ENCODE measurements at places on chromosomes 5 and 9.

- peak; percentile 9 for DNase-seq
Observed at GRCh38 chr9:135069558-135070197, 17.8 kb upstream of the OLFM1 start.

- no peak for DNase-seq
Observed at GRCh38 chr9:124312290-124313265, 54.8 kb downstream of the NEK6 start.

DNA sequence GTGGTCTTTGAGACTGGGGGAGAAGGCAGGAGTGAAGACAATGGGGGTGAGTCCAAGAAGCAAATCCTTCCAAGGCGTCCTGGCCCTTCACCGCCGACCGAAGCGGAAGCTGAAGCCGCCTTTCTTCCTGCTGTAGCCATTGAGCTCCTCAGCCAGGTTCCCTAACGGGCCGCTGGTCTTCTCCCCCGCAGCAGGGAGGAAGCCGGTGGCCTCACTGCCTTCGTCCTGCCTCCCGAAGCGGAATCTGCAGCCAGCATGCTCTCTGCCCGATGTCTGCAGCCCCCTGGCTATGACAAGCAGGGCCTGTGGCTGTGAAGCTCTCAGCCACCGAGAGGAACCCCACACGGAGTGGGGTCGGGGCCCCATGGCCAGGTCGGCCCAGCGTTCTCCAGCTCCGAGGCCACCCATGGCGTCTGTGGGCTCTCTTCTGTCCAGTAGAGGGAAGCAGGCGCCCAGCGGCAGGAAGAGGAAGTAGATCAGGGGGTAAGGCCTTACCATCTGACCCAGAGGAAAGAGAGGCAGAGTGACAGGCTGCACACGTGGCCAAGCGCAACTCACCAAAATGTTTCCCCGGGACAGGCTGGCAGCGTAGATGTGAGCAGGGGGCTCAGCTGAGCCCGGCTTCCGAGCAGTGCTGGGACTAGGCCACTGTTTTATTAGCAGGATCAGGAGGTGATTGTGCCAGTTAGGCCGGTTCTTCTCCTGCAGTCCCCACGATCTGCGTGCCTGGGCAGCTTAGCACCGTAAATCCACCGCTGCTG lies 3.1 kb downstream of the QRFP start:
- DNase-seq: no peak

DNA sequence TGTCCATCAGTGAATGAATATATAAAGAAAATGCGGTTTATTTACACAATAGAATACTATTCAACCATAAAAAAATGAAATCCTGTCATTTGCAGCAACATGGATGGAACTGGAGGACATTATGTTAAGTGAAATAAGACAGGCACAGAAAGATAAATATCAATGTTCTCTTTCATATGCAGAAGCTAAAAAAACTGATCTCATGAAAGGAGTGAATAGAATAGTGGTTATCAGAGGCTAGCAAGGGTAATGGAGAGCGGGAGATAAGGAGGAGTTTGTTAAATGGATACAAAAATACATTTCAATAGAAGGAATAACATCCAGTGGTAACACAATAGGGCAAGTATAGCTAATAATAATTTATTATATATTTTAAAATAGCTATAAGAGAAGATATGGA lies 65.0 kb downstream of the AGTPBP1 start:
- no peak for DNase-seq

- DNase-seq: no peak
Observed at GRCh38 chr9:33719581-33720374, 75.6 kb upstream of the PRSS3 start.

DNA sequence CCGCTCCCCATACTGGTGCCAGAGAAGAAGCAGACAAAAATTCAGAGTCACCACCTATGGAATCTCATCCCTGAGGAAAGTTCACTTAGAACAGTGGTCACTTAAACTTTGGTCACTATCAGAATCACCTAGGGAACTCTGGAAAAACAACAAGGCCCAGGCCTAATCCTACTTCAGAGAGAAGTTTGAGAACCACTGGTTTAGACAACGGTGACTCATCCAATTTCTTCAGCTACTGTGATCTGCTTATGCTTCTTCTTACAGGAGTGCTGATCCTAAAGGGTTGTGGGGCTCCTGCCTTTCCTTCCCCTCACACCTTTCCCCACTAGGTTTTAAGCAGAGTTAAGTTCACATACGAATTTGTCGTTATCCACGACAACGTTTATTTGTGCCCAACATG lies 194.7 kb upstream of the KLF4 start:
- DNase-seq: no peak

DNA sequence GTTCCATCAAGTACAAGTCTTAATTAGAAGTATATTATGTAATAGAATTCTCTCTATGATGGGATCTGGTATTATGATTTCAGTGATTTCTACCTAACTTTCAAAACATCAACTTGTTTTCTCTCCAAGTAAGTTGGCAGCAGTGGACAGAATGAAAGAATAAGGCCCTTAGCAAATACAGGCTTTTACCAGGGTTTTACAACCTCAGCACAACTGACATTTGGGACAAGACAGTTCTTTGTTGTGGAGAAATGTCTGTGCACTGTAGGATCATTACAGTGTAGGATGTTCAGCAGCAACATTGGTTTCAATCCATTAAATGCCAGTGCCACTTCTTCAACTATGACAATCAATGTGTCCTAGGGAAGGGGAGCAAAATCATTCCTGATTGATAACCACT lies 48.8 kb downstream of the MLANA start:
- DNase-seq: no peak

GRCh38 chr9:131144201-131144600 lies 18.8 kb downstream of the NUP214 start:
- DNase-seq: no peak

GRCh38 chr9:82275258-82275927 lies 286.8 kb downstream of the SPATA31D1 start:
- no peak for DNase-seq

GRCh38 chr9:136204145-136204805 lies 653 bp downstream of the LHX3 start:
- DNase-seq: no peak

DNA sequence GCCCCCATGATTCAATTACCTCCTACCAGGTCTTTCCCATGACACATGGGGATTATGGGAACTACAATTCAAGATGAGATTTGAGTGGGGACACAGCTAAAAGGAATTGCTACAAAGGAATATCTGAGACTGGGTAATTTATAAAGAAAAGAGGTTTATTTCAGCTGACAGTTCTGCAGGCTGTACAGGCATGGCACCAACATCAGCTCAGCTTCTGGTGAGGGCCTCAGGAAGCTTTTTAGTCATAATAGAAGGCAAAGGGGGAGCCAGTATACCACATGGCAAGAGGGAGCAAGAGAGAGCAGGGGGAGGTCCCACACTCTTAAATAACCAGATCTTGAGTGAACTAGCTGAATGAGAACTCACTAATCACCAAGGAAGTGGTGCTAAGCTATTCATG lies 11.2 kb upstream of the ALDOB start:
- DNase-seq: no peak

- DNase-seq: no peak
Observed at GRCh38 chr9:126615245-126615790, 1.6 kb downstream of the LMX1B start.

DNA sequence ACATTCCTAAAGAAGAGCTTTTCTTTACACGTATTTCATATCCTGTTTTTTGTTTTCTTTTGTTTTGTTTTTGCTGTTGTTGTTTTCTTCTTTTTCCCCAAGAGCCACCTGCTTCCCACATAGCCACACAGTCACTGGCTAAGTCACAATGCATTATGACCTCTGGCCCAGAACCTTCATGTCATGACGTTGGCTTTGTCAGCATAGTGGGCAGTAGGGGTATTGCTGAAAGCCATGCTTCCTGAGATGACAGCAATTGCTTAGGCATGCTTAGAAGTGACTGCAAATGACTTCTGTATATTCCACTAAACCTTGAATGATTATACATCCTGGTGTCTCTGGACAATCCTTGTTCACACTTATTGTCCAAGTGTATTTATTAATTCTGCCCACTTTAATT lies 375.8 kb downstream of the TAF11L14 start:
- no peak for DNase-seq

GRCh38 chr9:135330685-135331590 lies 148.6 kb upstream of the PPP1R26 start:
- no peak for DNase-seq

DNA sequence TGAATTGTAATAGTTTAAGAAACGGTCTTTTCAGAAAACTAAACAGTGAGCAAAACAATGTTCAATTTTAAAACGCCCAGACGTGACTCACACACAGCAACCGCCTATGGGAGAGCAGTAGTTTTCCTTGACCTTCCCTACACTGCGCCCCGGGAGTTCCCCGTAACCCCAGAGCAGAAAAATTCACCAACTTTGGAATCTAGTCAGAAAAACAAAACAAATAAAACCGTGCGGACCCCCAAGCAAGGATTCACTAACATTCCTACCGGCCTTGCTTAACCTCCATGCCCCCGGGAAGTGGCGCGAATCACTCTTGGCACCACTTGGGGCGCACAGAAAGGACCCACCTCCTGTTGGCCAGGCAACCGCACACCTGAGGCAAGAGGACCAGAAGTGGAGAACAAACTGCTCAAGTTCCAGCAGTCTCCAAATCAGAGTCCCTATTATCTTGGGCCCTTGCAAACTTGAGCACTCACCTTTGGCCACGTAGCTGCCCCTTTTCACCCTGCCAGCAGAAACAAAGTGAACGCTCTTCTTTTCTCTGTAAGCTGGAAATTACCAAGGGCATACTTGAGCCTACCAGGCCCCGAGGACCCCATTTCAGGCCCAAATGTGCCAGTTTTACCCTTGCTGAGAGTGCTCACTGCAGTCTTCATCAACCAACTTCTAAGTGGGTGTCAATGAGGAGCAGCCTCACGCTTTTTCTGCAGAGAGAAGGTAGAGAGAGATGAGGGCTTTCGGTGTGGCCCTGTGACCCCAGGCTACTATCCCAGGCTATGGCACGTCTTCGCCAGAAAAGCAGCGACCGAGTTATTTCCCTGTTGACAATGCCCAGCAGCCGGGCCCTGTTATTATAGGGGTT lies 189.7 kb downstream of the MEF2C start:
- DNase-seq: peak; percentile 62

- DNase-seq: no peak
Observed at GRCh38 chr9:97892421-97892820, 29.9 kb downstream of the TRMO start.

GRCh38 chr9:109254317-109254716 lies 66.5 kb downstream of the EPB41L4B start:
- no peak for DNase-seq

- DNase-seq: no peak
Observed at GRCh38 chr9:12860998-12861397, 86.2 kb downstream of the LURAP1L start.

- no peak for DNase-seq
Observed at GRCh38 chr5:60719329-60719728, 19.4 kb upstream of the DEPDC1B start.

- peak; percentile 30 for DNase-seq
Observed at GRCh38 chr5:11851416-11851815, 52.8 kb downstream of the CTNND2 start.

DNA sequence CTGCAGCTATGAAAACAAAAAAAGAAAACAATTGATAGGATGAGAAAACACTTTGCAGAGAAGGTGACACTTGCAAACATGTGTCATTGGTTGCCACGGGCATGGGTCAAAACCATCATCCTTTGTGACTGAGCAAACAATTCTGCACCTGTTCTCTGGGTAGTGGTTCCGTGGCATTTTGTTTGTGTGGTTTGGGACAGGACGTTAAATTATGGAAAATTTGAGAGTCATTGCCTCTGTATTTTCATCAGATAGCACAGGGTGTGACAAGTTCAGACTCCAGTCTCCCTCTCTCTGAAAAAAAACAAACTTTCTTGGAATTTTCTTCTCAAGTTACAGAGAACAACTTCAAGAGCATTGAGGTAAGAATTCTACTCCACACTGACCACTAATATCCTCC lies 113.4 kb upstream of the HMHB1 start:
- no peak for DNase-seq

DNA sequence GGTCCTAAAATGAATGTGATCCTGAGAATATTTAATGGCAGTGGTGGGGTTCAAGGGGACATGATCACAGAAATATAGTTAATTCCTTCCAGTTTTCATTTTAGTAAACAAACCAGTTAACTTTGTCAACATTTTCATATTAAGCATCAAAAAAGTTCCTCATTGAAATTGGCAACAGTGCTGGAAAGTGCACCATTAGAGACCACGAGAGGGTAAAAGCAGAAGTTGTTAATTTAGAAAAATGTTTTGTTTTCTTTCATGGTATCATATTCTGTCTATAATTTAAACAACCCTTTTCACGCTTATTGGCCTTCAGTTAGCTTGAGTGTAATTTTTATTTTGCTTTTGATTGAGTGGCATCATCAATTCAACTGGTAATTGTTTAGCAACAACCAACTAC lies 11.9 kb downstream of the GIN1 start:
- DNase-seq: no peak

GRCh38 chr5:93145019-93145418 lies 436.0 kb downstream of the NR2F1-AS1 start:
- no peak for DNase-seq

DNA sequence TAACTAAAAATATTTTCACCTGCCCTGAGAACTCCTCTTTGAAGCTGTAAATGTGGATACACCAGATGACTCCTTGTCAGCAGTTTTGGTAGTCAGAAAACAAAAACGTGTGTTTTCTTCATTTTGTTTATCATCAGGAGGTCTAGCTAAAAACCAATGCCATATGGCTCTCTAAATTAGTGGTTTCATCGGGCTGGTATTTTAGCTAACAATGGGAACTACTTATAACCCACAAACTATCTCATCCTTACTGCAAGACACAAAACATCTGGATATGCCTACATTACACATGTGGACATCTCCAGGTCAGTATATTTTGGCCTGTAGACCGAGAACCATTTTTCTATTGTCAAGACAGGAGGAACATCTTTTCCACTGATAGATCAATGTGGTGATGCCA lies 56.2 kb downstream of the GAS1 start:
- DNase-seq: no peak

DNA sequence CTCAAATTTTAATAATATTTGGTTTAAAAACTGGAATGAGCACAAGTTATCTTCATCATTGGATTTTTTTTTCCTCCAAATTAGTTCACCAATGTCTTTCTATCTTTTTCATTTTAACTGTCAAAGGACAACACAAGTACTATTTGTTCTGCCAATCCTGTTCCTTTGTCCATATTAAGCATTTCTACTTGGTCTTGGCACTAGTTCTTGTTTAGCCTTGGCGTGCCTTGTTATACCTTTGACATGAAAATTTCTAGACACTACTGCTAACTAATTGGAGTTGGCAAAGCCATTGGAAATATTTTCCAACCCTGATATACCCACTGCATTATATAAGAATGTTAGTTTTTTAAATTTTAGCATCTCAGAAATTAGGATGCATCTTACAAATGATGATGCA lies 3.8 kb downstream of the SPINK6 start:
- DNase-seq: no peak

DNA sequence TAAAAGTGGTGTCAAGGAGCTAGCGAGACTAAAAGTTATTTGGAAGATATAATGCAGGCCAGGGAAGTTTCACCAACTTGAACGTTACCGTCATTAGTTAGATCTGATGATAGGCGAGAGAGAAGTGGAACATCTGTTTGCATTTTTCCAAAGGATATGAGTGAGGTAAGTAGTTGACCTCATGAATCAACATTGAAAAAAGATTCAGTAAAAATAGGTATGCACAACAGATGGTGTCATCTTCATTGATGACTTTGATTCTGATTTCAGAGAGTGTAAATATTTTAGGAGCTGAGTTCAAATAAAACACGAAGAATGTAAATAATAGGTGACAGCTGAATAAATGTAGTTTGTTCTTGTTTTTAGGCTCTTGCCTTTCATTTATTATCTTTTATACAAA lies 998.9 kb upstream of the CDH6 start:
- no peak for DNase-seq

- DNase-seq: no peak
Observed at GRCh38 chr9:14211564-14211963, 102.4 kb downstream of the NFIB start.

- no peak for DNase-seq
Observed at GRCh38 chr5:73288803-73289720, 116.1 kb downstream of the TMEM174 start.

Data from dorsolateral prefrontal cortex (tissue), 122 donors.